ENCODE measurements at places on chromosomes 7 and 10. TPM values are rescaled to one million over a fixed set of nuclear protein-coding genes. Genes with fewer than 3 reads are reported as not detected.

DNA sequence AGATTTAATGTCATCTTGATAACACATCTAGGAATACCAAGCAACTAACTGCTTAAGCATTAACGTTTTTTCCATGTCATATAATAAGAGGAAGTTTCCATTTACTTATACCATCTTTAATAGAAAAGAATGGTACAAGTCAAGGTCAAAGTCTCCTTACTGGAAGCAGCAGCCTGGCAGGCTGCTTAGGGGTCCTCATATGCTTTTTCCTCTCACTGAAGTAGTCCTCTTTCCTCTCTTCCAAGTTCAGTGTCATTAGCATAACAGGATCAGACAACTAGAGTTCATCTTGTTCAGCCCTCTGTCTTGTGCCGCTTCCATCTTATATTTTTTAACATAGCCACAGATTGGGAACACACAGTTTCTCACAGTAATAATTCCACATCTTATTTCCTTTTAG lies 405.7 kb downstream of the GFRA1 start:
- no peak for DNase-seq
- H3K27ac ChIP-seq: no peak overlapping the region
- no peaks in the 10 kb centered on the region for H3K36me3 ChIP-seq

DNA sequence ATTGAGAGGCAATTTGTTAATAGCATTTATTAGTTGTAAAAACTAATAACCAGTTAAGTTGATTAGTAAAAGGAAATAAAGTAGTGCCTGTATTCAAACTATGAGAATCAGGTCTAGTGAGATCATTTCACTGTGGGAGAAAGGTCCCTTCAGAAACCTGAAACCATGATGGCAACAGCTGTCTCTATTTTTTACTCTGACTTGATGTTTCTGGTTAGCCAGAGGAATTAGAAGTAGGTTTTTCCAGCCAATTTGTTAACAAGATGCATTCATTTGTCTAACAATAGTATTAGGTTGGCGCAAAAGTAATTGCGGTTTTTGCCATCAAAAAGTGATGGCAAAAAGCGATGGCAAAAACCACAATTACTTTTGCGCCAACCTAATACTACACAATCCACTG lies 272.2 kb upstream of the YAE1 start:
- no peaks in the 10 kb centered on the region for H3K36me3 ChIP-seq
- H3K27ac ChIP-seq: no peak overlapping the region
- DNase-seq: no peak
- H3K4me3 ChIP-seq: no peak overlapping the region
- no peaks in the 10 kb centered on the region for H3K27me3 ChIP-seq

Gene SH2B2
- 40.4 TPM for total RNA-seq

GRCh38 chr10:15122477-15123030 lies 25.4 kb downstream of the RPP38 start:
- H3K4me3 ChIP-seq: no peak overlapping the region
- no peaks in the 10 kb centered on the region for H3K4me1 ChIP-seq
- no peaks in the 10 kb centered on the region for H3K27me3 ChIP-seq

DNA sequence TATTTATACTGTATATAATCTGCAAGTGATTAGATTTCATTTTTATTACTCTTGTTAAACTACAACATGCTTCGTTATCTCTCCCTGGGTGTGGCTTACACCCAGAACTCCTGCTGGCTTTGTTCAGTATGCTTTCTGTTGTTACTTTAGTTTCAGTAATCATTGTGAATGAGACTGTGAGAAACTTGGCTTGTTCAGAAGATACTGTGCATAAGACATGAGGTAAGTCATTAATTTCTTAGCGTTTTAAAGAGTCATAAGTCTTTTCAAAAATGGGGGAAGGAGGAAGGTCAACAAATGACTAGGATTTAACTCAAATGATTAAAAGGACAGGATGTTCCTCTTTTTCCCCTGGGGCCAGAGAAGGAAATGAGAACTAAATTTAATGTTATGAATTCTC lies 11.6 kb upstream of the ADD3 start:
- no peak overlapping the region for H3K27ac ChIP-seq
- H3K4me1 ChIP-seq: no peaks in the 10 kb centered on the region
- no peaks in the 10 kb centered on the region for H3K36me3 ChIP-seq
- H3K4me3 ChIP-seq: no peak overlapping the region
- H3K27me3 ChIP-seq: no peaks in the 10 kb centered on the region
- no peak for DNase-seq

Gene ATOH7
- total RNA-seq: not detected
